ENCODE measurements at places on chromosomes 3 and 15.

- no peak for DNase-seq
Measured at GRCh38 chr3:46943237-46944187, 33.0 kb downstream of the CCDC12 start.

GRCh38 chr15:98854496-98854895 lies 153.1 kb downstream of the PGPEP1L start:
- no peak for DNase-seq

DNA sequence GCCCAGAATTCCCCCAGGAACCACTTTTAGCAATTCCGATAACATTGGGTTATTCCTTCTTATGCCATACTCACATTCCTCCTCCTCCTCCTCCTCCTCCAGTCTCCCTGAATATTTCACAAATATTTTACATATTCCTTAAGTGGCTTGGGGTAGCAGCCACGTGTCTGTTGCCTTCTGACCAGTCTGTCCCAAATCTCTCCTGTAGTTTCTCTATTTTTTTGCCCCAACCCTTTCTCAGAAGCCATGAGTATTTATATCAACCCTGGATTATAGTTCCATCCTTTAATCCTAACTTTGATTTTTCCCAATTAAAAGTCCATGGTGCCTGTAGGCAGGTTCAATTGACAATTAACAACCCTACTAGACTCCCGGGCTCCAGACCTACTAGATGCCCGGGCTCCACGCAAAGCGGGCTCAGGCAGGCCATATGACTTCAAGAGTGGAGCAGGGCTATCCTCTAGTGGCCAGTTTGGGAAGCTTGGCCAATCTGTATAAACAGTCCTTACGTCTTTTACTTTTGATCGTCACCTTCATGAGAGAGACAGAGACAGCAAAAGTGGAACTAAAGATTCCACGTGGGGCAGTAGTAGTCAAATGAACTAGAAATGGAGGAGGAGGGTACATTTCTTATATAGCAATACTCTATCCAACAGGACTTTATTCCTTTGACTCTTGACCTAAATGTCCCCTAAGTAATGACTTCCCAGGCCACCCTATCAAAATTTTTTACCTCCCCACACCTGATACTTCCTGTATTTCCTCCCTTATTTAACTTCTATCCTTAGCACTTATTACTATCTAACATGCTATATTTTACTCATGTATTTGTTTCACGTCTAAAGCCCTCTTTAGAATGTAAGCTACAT lies 69.7 kb downstream of the USF3 start:
- peak; percentile 89 for DNase-seq

GRCh38 chr3:178047496-178047895 lies 488.7 kb upstream of the KCNMB2 start:
- no peak for DNase-seq

All from hematopoietic multipotent progenitor cell treated with erythropoietin and hydrocortisone succinate and interleukin-3 and kit ligand, for 6 days (in vitro differentiated cells).